Neural crest cell (in vitro differentiated cells): ENCODE measurements at places on chromosomes 4 and X. TPM values are rescaled to one million over a fixed set of nuclear protein-coding genes. Genes with fewer than 3 reads are reported as not detected.

- no peak for DNase-seq
Observed at GRCh38 chrX:131791608-131792355, 231.3 kb upstream of the STK26 start.

Gene ZCCHC4
- 11.3 and 11.5 TPM in 2 replicates for total RNA-seq

- no peak for DNase-seq
Observed at GRCh38 chrX:54483946-54484345, 12.1 kb downstream of the FGD1 start.

GRCh38 chrX:77742788-77743476 lies 43.1 kb downstream of the ATRX start:
- DNase-seq = no peak

Gene UGT2B11
- not detected in 2 replicates for total RNA-seq

GRCh38 chrX:41720125-41720779 lies 3.7 kb upstream of the GPR82 start:
- DNase-seq = no peak

DNA sequence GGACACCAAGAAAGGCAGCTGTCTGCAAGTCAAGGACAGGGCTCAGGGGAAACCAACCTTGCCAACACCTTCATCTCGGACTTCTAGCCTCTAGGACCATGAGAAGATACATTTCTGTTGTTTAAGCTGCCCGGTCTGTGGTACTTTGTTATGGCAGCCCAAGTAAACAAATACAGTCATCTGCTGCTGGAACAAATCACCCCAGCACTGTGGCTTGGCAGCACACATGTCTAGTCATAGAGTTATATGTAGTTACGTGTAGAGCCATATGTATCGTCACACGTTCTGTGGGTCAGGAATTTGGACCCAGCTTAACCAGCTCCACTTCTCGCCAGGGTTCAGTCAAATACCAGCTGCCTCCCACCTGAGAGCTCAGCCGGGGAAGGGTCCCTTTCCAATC lies 2.5 kb downstream of the HTT-AS start:
- no peak for DNase-seq

- DNase-seq = no peak
Observed at GRCh38 chr4:180866933-180867643, 1376.1 kb upstream of the TENM3 start.

DNA sequence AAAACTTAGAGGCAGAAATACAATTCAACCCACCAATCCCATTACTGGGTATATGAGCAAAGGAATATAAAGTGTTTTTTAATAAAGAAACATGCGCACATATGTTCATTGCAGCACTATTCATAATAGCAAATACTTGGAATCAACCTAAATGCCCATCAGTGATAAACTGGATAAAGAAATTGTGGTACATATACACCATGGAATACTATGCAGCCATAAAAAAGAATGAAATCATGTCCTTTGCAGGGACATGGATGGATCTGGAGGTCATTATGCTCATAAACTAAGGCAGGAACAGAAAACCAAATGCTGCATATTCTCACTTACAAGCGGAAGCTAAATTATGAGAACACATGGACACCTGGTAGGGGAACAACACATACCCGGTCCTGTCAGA lies 807.7 kb upstream of the INTU start:
- DNase-seq = no peak

DNA sequence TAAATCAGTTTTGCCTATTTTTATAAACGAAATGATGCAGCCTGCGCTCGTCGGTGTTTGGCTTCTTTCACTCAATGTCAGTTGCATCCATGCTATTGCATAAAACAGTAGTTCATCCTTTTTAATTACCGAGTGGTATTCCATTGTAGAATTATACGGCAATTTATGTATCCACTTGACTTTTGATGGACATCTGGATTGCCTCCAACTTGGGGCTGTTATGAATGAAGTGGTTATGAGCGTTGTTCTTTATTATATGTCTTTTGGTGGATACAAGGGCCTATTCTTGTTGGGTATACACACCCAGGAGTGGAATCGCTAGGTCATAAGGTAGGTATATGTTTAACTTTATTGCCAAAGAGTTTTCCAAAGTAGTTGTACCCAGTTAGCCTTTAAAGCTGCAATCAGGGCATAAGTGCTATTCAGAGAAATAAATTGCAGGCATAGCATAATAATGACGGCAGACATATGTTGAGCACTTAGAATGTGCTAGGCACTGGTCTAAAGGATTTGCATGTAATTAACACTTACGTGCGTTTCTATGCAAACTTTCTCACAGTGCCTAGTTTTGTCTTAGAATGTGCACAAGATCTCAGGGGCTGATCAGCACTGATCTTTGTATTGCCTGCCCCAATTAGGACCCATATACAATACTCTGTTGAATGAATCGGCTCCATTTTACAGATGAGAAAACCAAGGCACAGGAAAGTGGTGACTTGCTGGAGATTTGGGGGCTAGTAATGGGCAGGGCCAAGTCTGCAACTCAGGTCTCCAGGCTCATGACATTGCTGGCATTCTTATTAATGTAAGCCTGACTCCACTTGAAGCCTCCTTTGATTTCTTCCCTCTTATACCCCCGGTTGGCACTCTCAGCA lies 407.0 kb downstream of the BCOR start:
- no peak for DNase-seq

Gene CXorf51A
- not detected in 2 replicates for total RNA-seq

DNA sequence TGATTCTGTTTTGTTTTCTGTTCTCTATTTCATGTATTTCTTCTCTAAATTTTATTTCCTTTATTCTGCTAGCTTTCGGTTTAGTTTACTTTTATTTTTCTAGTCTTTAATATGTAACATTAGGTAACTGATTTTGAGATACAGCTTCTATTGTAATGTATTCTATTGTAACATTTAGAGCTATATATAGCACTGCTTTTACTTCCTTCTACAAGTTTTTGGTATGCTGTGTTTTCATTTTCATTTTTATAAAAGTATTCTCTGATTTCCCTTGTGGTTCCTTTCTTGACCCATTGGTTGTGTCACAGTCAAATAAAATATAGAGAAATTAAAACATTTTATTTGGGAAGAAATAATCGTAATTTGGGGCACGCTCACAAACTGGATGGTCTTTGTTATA lies 13.9 kb upstream of the CT47A1 start:
- no peak for DNase-seq

GRCh38 chr4:118917582-118917981 lies 28.9 kb downstream of the SYNPO2 start:
- no peak for DNase-seq

Gene INTS12
- 19.9 and 21.2 TPM in 2 replicates for total RNA-seq

- no peak for DNase-seq
Observed at GRCh38 chr4:97374526-97374925, 768.8 kb downstream of the STPG2 start.

DNA sequence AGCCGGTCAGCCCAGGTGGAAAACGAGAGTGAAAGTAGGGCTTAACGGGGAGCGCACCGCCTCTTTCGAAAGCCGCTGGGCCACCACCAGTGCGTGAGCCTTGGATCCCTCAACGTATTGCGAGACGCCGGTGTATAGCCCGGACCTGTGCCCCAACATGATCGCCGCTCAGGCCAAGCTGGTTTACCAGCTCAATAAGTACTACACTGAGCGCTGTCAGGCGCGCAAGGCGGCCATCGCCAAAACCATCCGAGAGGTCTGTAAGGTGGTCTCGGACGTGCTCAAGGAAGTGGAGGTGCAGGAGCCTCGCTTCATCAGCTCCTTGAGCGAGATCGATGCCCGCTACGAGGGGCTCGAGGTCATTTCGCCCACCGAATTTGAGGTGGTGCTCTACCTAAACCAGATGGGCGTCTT lies 929 bp downstream of the MAB21L2 start:
- DNase-seq = peak; percentile 31

DNA sequence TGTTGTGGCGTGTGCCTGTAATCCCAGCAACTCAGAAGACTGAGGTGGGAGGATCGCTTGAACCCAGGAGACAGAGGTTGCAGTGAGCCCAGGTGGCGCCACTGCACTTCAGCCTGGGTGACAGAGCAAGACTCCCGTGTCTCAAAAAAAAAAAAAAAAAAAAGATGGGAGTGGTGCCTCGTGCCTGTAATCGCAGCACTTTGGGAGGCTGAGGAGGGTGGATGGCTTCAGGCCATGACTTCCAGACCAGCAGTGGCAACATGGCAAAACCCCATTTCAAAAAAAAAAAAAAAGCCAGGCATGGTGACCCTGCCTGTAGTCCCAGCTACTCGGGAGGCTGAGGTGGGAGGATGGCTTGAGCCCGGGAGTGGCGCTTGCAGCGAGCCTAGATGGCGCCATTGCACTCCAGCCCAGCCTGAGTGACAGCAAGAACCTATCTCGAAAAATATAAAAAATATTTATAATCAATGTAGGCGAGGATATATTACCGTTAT lies 27.0 kb downstream of the EIF2S3 start:
- peak; percentile 53 for DNase-seq

Gene SGMS2
- total RNA-seq = 1.4 and 1.6 TPM in 2 replicates

DNA sequence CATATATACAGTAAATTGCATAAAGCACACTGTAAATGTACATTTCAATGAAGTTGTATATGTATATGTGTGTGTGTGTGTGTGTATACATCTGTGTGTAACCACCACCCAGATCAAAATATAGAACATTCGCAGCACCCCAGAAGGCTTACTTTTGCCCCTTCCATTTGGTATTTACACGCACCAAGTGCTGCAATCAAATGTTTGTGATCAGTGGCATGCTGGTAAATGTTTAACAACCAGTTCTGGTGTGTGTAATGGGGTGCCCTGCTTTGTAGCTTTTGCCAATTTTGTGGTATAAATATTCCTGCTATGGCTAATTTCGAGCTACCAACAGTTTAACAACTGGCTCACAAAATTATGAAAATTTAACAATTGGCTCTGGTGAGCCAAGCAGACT lies 101.3 kb downstream of the RTL5 start:
- DNase-seq = no peak

DNA sequence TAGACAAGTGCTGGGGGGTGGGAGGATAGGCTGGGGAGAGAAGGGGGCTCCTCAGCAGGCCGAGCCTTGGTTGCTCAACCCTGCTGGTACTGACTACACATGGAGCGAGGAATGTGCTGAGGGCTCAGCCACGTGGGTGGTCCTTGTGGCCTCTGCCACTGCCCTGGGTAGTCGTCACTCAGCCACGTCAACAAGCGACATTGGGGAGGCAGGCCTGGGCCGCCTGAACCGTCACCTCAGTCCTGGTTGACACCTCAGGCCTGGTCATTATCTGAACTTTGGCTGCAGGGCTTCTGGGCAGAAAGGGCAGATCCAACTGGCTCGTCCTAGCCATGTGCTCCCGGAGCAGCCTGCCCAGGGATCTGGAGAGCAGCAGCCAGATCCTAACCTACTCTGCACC lies 62.7 kb upstream of the GDPD2 start:
- no peak for DNase-seq

Gene RIBC1
- 1.3 and 1.5 TPM in 2 replicates for total RNA-seq

- no peak for DNase-seq
Observed at GRCh38 chrX:13440176-13440575, 120.3 kb upstream of the ATXN3L start.

Gene LIMCH1
- total RNA-seq = 15.1 and 17.3 TPM in 2 replicates

GRCh38 chr4:72951628-72952027 lies 117.9 kb downstream of the COX18 start:
- no peak for DNase-seq

Gene PCDH7
- total RNA-seq = 6.8 and 8.0 TPM in 2 replicates

Gene MBTPS2
- total RNA-seq = 14.6 and 15.0 TPM in 2 replicates

Gene GYG2
- 75.6 and 77.9 TPM in 2 replicates for total RNA-seq

Gene SMIM10L2A
- 3.5 and 3.8 TPM in 2 replicates for total RNA-seq

Gene OPN1MW3
- not detected in 2 replicates for total RNA-seq

Gene TMSB15B
- total RNA-seq = 36.8 and 40.7 TPM in 2 replicates

Gene DKK2
- total RNA-seq = not detected in 2 replicates

GRCh38 chr4:175536852-175537453 lies 275.1 kb downstream of the GPM6A start:
- DNase-seq = peak; percentile 9

Gene MAGEA10
- total RNA-seq = not detected in 2 replicates

DNA sequence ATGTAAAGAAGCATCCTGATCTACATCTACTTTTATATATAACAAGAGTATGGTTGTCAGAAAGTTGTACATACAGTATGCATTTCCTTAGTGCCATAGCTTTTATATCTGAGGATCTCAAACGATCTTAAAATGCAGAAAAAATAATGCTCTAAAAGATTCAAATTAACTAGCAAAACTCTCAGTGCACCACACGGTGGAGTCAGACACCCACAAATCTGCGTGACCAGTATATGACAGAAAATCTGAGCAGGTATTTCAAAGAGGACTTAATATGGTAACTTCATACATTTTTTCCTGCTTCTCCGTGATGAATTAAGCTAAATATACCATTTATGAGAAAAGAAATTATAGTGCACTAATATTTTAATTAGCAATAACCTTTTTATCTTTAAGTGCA lies 803.0 kb downstream of the DMD start:
- no peak for DNase-seq

Gene ALAS2
- not detected in 2 replicates for total RNA-seq

Gene AWAT2
- total RNA-seq = not detected in 2 replicates

Gene HTRA3
- 3.4 and 3.7 TPM in 2 replicates for total RNA-seq

DNA sequence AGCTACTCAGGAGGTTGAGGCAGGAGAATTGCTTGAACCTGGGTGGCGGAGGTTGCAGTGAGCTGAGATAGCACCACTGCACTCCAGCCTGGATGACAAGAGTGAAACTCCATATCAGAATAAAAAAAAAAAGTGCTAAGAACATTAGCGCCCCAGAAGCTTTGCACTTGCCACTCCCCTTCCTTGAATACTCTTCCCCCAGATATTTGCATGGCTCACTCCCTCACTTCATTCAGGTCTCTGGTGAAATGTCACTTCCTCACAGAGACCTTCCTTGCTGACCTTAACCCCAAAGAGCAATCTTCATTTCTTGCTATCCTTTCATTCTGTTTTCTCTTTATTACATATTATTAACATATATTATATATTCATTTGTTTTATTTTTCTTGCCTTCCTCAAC lies 11.3 kb downstream of the CACNA1F start:
- DNase-seq = no peak

DNA sequence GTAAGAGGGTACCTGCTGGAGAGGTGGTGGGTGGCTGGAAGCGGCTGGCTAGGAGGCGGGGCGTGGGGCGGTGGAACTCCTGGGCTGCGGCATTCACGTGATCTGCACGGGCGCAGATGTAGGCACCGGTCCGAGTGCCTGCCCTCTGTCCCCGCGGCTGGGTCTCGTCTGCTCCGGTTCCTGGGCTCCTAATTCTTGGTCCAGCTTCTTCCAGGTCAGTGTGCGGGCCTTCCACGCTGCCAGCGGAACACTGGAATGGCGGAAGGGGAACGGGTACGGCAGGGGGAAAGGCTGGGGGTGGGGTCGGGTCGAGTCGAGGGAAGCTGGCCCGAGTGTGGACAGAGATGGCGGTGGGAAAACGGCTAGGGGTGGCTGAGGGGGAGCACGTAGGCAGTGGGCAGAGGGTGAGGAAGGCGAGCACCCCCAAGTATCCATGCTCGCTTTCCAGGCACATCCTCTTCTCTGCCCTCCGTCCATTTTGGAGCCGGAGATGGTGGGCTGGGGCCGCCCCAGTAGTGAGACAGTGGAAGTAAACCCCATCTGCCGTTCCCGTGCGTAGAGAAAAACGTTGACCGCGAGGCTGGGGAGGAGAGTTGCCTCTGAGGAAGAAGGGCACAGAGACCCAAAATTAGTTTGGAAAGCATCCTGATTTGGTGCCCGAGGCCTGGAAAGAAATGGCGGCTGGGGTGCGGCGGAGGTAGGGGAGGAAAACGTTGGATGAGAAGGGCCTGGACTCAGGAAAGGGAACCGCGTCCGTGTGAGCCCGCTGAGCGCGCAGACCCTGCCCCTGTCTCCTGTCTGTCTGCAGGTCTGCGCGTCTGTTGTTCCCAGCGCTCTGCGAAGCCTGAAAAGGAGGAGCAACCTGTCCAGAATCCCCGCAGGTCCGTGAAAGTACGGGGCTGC lies at the start of gene TCEAL4:
Gene TCEAL4 (plus strand): TSS at position 105 of the 903 bp plus-strand sequence. CDS start 1,161 bp downstream, outside the sequence.
- no peak for DNase-seq

Gene TRPC3
- 0.82 TPM in 2 replicates for total RNA-seq

GRCh38 chrX:19639056-19639455 lies 123.7 kb upstream of the MAP3K15 start:
- DNase-seq = no peak

GRCh38 chr4:154602404-154603020 lies 9.9 kb downstream of the FGG start:
- DNase-seq = no peak
